ENCODE measurements at places on chromosomes 1 and 21. TPM values are rescaled to one million over a fixed set of nuclear protein-coding genes. Genes with fewer than 3 reads are reported as not detected.
A peak's percentile ranks its signal among the peaks of the same experiment; 100 is the strongest.

GRCh38 chr1:81238129-81238528, 562.6 kb upstream of the ADGRL2 start:
- H3K27me3 ChIP-seq: no peaks in the 10 kb centered on the region
- H3K4me1 ChIP-seq: no peaks in the 10 kb centered on the region
- H3K4me3 ChIP-seq: no peak overlapping the region
- DNase-seq: no peak
- H3K27ac ChIP-seq: no peak overlapping the region

GRCh38 chr1:4605158-4605557, 49.3 kb upstream of the AJAP1 start:
- no peak overlapping the region for H3K27ac ChIP-seq
- H3K36me3 ChIP-seq: no peaks in the 10 kb centered on the region
- no peaks in the 10 kb centered on the region for H3K27me3 ChIP-seq
- no peak overlapping the region for H3K4me3 ChIP-seq

DNA sequence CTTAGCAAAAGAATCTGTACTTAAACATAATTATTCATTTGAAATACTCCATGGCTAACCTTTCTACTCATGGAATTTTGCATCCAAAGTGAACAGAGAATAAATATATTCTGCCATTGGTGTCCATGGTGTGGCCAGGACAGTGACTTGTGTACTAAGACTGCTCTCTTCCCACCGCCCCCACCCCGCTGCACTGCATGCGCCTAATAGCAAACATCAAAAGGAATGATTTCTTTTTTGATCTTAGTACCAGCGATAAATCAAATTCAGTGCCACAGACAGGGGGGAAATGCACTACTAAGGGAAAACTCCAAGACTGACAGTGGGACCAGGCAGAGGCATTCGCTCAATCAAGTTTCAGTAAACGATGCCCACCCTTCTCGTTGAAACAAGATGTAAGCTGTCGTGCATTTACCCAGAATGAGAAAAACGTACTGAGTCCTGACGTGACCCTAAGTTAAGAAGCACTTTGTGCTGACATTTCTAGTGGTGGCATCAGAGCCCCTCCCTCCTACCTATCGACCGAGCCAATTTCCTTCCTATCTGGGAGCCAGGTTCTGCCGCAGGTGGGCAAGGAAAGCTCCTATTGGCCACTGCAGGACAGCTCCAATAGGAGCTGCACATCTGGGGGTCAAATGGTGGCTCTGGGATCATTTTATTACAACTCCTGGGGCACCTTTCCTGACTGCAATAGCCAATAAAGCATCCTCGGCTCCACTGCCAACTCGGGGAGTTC, 12.5 kb downstream of the ESRRG start:
- H3K4me3 ChIP-seq: no peak overlapping the region
- 0 out of 2 replicates have a peak, but pooled peaks cover 7% of the 10 kb centered on the region for H3K27me3 ChIP-seq
- no peaks in the 10 kb centered on the region for H3K4me1 ChIP-seq
- H3K36me3 ChIP-seq: no peaks in the 10 kb centered on the region
- no peak overlapping the region for H3K27ac ChIP-seq
- DNase-seq: no peak

DNA sequence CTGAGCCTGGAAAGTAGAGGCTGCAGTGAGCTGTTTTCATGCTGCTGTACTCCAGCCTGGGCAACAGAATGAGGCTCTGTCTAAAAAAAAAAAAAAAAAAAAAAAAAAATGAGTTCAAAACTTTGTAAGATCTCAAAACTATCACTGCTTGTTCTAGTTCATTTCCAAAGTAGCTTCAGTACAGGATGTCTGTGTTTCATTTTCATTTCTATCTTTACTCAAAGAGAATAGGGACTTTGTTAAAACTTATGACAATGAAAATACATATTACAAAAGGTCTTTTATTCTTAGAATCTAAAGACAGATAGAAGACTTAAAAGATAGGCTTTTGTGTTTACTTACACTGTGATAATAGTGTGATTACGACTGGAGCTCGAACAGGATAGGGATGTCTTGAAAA, 709.7 kb downstream of the ADGRL2 start:
- no peak overlapping the region for H3K4me3 ChIP-seq
- no peak overlapping the region for H3K27ac ChIP-seq
- H3K4me1 ChIP-seq: no peaks in the 10 kb centered on the region
- DNase-seq: no peak
- H3K27me3 ChIP-seq: no peaks in the 10 kb centered on the region
- H3K36me3 ChIP-seq: no peaks in the 10 kb centered on the region

DNA sequence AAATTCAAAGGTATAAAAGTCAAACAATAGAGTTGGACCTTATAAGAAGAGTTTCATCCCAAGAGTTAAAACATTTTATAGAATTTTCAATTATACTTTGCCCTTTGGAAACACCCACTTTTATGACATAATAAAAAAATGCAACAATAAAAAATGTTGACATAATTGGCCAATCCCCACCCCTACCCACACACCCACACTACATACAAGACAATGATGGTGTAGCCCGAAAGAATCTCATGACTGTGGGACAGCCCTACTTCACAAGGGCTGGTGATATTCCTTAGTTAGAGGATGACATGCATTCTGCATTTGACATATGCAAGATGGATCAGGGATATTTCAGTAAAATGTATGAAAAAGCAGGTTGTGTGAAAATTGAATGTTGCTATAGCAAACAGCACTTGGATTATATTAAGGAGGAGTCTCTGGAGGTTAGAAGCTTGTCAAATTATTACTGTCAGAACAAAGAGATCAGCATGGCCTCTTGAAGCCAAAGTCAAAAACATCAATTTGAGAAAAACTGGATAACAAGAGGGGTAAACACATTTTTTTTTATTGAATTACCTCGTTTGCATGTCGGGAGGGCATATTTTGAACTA, 133.0 kb upstream of the SAMSN1 start:
- no peaks in the 10 kb centered on the region for H3K36me3 ChIP-seq
- H3K27me3 ChIP-seq: no peaks in the 10 kb centered on the region
- DNase-seq: no peak
- H3K27ac ChIP-seq: no peak overlapping the region

DNA sequence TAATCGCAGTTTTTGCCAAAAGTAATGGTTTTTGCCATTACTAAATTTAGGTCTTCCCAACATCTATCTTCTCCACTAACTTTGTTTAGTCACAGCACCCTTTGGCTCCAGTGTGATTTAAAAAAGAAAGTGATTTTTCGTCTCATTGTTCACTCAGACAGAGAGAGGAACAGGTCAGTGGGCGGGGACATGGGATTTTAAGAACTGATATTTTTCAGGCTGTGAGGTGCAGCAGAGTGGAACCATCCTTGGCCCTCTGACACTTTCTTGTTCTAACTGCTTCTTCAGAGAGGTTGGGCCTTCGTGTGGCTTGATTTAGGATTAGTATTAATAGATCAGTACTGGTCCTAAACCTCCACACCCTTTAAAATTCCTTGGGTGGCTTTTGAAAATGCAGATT, 38.8 kb downstream of the CASQ2 start:
- no peaks in the 10 kb centered on the region for H3K36me3 ChIP-seq
- no peak for DNase-seq
- peaks cover 14% of the 10 kb centered on the region for H3K4me1 ChIP-seq
- H3K27ac ChIP-seq: no peak overlapping the region
- 0 out of 2 replicates have a peak, but pooled peaks cover 4% of the 10 kb centered on the region for H3K27me3 ChIP-seq

- DNase-seq: no peak
- H3K4me3 ChIP-seq: no peak overlapping the region
- H3K27ac ChIP-seq: no peak overlapping the region
- H3K36me3 ChIP-seq: no peaks in the 10 kb centered on the region
Observed at GRCh38 chr1:29977550-29977949, 741.2 kb downstream of the PTPRU start.

DNA sequence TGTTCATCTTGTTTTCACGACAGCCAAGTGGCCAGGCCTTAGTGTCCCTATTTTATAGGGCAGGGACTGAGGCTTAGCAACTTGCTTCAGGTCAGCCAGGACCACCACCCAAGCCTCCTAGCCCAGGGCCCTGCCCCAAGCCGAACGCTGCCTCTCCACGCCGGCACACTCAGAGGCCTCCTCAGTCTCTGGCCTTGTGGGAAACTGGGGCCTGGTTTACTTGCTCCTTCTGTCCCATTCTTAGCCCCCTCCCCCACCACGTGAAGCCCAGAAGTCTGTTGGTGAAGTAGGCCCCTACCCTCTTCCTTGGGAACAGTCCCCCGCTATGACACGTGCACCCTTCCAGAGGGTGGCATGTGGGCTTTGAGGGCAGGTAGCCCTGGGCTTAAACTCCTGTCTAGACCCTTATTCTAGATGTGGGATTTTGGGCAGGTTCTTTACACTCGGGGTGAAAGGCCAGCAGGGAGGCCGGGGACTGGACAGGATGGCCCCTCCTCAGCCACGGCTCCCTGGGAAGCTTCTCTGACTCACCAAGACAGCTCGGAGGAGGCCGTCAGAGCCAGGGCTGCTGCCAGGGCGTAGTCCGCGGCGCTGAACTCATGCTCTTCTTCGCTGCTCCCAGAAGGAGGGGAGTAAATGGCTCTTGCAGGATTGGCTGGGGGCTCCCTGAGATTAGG, 4.3 kb downstream of the MYOM3 start:
- no peak overlapping the region for H3K4me3 ChIP-seq
- DNase-seq: peak; percentile 96
- peak overlapping the region; percentile 91 for H3K27ac ChIP-seq
- no peaks in the 10 kb centered on the region for H3K27me3 ChIP-seq
- H3K4me1 ChIP-seq: peaks cover 32% of the 10 kb centered on the region

DNA sequence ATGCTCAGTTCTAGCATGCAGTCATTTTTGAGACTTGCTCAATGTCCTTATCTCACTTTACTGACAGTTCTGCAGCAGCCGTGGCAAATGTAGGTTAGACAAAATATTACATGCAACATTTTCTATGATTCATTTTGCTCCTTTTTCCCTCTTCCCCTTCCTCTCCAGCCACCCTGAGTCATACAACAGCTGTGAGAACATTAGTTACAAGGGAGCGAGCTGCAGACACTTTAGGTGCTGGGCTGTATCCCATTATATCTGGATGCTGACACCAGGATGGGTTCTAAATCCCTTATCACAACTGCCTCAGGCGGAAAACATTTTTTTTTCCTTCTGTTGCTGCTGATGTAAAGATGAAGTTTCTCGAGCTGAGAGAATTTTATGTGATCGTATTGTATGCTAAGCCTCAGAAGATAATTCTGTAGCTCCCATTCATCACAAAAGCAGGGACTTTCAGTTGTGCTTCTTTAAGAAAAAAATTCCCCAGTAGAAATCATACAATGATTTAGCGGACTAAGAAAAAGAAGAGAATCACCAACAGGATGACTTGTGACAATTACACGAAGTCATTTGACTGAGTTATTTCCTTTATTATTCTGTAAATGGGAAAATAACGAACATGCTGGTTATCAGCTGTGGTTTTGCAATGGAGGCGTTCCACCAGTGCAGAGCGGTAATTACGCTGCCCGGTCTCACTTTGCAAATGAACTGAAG, 345.0 kb downstream of the DISC1 start:
- no peaks in the 10 kb centered on the region for H3K27me3 ChIP-seq
- peak; percentile 14 for DNase-seq

DNA sequence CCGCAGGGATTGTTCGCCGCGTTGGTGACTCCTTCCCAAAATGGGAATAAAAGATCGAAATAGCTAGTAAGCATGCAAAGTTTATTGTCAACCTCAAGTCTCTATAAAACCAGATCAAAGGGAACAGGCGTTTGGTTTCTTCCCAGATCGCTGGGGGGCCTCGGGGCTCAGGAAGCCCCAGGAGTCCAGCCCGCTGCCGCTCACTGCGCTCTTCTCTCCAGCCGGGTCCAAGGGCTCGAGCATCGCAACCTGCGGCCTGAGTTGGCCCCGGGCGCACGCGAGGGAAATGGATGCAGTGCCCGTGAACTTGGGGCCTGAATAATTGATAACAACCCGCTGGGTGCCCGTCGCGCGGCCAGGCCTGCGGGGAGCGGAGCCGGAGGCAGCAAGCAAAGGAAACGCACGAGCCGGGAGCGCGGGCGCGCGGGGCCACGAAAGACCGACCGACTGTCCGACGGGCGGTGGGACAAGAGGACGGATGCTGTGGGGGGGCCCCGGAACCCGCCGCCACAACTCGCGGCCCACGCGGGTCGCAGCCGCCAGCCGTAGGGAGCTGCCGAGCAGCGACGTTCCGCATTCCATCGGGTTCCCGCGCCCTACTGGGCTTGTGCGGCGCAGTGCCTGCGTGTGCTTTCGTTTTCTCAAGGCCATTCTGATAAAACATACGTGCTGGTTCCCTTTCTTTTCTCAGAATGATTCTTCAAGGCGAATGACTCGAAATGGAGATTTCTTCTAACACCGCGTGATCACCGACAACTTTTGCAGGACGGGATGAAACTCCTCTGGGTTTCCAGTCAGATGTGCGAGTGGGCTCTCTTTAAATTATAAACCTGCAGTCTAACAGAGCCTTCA, 14.0 kb upstream of the ALX3 start:
- H3K27ac ChIP-seq: no peak overlapping the region
- no peaks in the 10 kb centered on the region for H3K4me1 ChIP-seq
- peaks cover 49% of the 10 kb centered on the region for H3K27me3 ChIP-seq
- H3K4me3 ChIP-seq: peak overlapping the region; percentile 68
- peak; percentile 74 for DNase-seq

DNA sequence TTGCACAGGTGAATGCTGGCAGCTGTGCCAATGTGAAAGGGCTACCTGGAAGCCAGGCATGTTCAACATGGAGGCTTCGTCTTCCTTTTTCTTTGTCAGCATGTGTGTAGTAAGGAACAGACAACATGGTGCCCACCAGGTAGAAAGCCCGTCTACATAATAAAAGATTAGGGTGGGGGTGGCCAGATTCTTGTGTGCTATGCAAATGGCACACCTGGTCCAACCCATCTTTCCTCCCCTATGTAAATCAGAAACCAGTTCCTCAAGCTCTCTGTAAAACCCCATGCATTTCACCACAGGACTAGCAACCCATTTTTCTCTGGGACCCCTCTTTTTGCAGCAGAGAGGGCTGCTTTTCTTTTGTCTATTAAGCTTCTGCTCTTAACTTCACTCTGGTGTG, 72.3 kb upstream of the ZP4 start:
- H3K27ac ChIP-seq: no peak overlapping the region
- no peaks in the 10 kb centered on the region for H3K36me3 ChIP-seq
- DNase-seq: no peak

GRCh38 chr1:14392161-14392858, 206.2 kb upstream of the KAZN start:
- no peaks in the 10 kb centered on the region for H3K27me3 ChIP-seq
- no peak overlapping the region for H3K4me3 ChIP-seq
- no peak for DNase-seq
- H3K4me1 ChIP-seq: no peaks in the 10 kb centered on the region

Gene KLF18
- total RNA-seq: not detected

Gene KCNA2
- total RNA-seq: not detected

Gene RHEX
- total RNA-seq: not detected

Gene FOXD3
- total RNA-seq: not detected
